Activated T-helper 2 cell treated with anti-CD3 and anti-CD28 coated beads, Interferon-gamma antibody, Interleukin-2, Interleukin-4, amounts not matched to agents 10 μg/mL and 5 μg/mL and 100 μg/mL, durations not matched to agents 14 hours and 24 hours and 36 hours (primary cell): ENCODE measurements at places on chromosomes 7 and 10. TPM values are rescaled to one million over a fixed set of nuclear protein-coding genes. Genes with fewer than 3 reads are reported as not detected.

- peaks cover 63% of the 10 kb centered on the region for H3K27me3 ChIP-seq
- no peak overlapping the region for H3K27ac ChIP-seq
- no peaks in the 10 kb centered on the region for H3K36me3 ChIP-seq
- peak; percentile 34 for DNase-seq
Observed at GRCh38 chr10:103278862-103279298, 1.9 kb downstream of the INA start.

GRCh38 chr7:121473645-121474300, 77.7 kb upstream of the FAM3C start:
- no peaks in the 10 kb centered on the region for H3K4me1 ChIP-seq
- DNase-seq: no peak
- H3K36me3 ChIP-seq: no peaks in the 10 kb centered on the region
- H3K27me3 ChIP-seq: peaks cover 2% of the 10 kb centered on the region

DNA sequence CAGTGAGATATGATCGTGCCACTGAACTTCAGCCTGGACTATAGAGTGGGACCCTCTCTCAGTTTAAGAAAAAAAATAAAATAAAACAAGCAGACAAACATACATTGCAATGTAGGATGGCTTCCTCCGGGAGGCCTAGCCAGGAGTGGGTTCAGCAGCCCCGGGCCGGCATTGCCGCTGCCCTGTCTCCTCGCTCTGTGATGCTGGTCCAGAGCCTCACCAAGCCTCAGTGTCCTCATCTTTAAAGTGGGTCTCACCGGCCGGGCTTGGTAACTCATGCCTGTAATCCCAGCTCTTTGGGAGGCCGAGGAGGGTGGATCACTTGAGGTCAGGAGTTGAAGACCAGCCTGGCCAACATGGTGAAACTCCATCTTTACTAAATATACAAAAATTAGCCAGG, 71.6 kb downstream of the PTPRE start:
- DNase-seq: no peak
- peaks cover 10% of the 10 kb centered on the region for H3K4me1 ChIP-seq
- H3K27me3 ChIP-seq: peaks cover 21% of the 10 kb centered on the region
- H3K36me3 ChIP-seq: no peaks in the 10 kb centered on the region

- no peaks in the 10 kb centered on the region for H3K36me3 ChIP-seq
- peaks cover 5% of the 10 kb centered on the region for H3K4me1 ChIP-seq
- H3K4me3 ChIP-seq: no peak overlapping the region
- no peak overlapping the region for H3K27ac ChIP-seq
- no peak for DNase-seq
Observed at GRCh38 chr10:49397036-49397999, 1.4 kb upstream of the DRGX start.

KLF14 gene
- total RNA-seq: not detected in 2 replicates

SEMA3C gene
- 0.16 TPM in 1 of 2 replicates, not detected in the other for total RNA-seq

DNA sequence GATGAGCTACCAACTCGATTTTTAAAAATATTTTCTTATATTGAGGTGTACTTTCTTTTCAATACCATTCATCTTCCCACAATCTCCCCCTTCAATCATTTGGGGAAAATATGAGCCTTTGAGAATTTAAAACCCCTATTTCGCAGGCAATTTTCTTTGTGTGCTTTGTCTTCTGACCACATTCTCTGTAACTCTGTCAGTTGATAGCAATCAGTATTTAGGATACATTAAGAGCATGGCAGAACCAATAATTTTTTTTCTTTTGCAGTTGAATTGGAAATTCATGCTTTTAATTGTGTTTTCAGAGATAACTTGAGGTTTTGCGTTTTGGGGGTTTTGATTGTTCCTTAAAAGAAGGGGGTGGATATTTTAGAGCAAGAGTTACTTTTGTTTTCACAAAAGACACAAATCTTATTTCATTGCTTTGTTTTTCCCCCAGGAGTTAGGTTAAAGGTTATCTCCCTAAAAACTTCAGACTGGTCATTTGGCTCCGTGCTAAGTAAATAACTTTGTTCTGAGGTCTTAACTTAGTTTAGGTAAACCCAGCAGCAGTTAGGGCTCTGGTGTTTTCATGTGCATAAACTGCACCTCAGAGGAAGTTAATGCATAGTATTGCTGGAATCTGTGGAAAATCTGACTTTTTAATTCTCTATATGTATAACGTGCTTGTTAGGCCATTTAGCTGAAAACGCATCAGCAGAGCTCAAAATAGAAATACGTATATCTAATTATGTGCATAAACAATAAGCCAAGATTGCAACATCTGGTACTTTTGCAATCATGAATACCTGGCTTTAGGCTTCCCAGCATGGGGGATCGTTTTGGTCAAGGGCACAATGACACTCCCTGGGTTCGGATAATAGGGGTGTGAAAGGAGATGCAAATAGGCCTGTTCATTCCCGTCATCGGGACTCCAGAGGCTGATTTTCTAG, 676.4 kb upstream of the ANKRD30A start:
- no peak overlapping the region for H3K4me3 ChIP-seq
- H3K36me3 ChIP-seq: no peaks in the 10 kb centered on the region
- no peak overlapping the region for H3K27ac ChIP-seq
- no peak for DNase-seq
- H3K4me1 ChIP-seq: no peaks in the 10 kb centered on the region
- no peaks in the 10 kb centered on the region for H3K27me3 ChIP-seq

DNA sequence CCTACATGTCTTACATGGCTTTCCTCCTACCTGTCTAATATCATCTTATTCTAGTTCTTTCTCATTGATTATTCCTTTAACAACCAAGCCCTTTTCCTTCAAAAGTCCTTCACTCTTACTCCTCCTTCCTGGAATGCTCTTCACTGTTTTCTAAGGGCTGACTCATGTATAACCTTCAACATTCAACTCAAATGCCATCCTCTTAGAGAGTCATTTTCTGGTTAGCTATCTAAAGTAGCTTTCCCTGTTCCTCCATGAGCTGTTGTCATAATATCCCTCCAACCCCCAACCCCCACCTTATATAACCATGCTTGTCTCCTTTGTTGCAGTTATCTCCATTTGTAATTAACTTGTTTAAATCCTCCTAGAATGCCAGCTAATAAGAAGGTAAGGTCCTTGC, 286.8 kb downstream of the ADK start:
- no peak for DNase-seq
- no peak overlapping the region for H3K4me3 ChIP-seq
- peaks cover 5% of the 10 kb centered on the region for H3K4me1 ChIP-seq
- H3K27me3 ChIP-seq: no peaks in the 10 kb centered on the region
- H3K27ac ChIP-seq: no peak overlapping the region

- peaks cover 21% of the 10 kb centered on the region for H3K27me3 ChIP-seq
- no peak overlapping the region for H3K27ac ChIP-seq
- no peaks in the 10 kb centered on the region for H3K36me3 ChIP-seq
- H3K4me1 ChIP-seq: no peaks in the 10 kb centered on the region
Observed at GRCh38 chr10:79586933-79587332, 23.8 kb upstream of the SFTPA1 start.

DNA sequence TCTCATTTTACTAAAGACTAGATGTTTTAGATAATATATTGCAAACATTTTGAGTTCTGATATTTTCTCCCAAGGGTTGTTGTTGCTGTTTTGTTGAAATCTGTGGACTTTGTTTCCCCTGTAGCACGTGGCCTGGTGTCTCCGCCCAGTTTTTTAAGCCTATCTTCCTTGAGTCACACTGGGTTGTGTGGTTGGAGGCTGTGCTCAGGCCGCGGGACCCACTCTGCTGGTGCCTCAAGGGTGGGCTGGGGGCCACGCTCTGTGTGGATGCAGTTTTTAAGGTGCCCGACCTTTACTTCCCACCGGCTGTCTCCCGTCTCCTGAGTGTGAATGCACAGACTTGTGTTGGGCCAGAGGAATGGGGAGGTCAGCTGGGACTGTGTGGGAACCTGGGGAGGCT, 4.2 kb upstream of the PRAP1 start:
- DNase-seq: no peak
- no peaks in the 10 kb centered on the region for H3K36me3 ChIP-seq
- H3K27me3 ChIP-seq: peaks cover 4% of the 10 kb centered on the region
- no peak overlapping the region for H3K27ac ChIP-seq

DNA sequence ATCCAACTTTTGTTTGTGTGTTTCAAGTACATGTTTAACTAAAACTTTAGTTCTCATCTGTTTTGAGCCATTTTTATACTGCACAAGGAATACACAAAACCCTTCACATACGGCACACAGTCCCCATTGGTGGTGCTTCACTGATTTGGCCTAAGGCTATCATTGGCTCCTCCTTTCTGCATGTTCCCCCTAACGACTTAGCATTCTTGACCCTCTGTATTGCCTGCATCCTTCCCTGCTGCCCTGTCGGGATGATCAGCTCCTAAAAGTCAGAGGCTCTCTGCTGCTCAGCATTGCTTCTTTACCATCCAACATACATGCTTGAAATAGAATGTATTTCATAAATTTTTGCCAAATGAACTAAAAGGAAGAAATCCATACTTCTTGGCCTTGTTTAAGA, 111.4 kb upstream of the ABCB5 start:
- DNase-seq: no peak
- H3K36me3 ChIP-seq: no peaks in the 10 kb centered on the region
- no peaks in the 10 kb centered on the region for H3K27me3 ChIP-seq
- H3K4me1 ChIP-seq: no peaks in the 10 kb centered on the region
- no peak overlapping the region for H3K4me3 ChIP-seq

- no peaks in the 10 kb centered on the region for H3K36me3 ChIP-seq
- H3K27me3 ChIP-seq: no peaks in the 10 kb centered on the region
- peaks cover 2% of the 10 kb centered on the region for H3K4me1 ChIP-seq
- no peak overlapping the region for H3K27ac ChIP-seq
Observed at GRCh38 chr7:70630818-70631457, 501.0 kb upstream of the GALNT17 start.

- H3K27me3 ChIP-seq: no peaks in the 10 kb centered on the region
- H3K36me3 ChIP-seq: no peaks in the 10 kb centered on the region
- H3K27ac ChIP-seq: no peak overlapping the region
- H3K4me1 ChIP-seq: no peaks in the 10 kb centered on the region
Observed at GRCh38 chr7:28619256-28619655, 206.9 kb downstream of the CREB5 start.

FAM25G gene
- total RNA-seq: not detected in 2 replicates

GRCh38 chr10:89670926-89671325, 25.9 kb upstream of the PANK1 start:
- H3K36me3 ChIP-seq: no peaks in the 10 kb centered on the region
- H3K4me3 ChIP-seq: no peak overlapping the region
- no peak overlapping the region for H3K27ac ChIP-seq
- no peaks in the 10 kb centered on the region for H3K4me1 ChIP-seq
- DNase-seq: no peak

DKK1 gene
- total RNA-seq: not detected in 2 replicates

DNA sequence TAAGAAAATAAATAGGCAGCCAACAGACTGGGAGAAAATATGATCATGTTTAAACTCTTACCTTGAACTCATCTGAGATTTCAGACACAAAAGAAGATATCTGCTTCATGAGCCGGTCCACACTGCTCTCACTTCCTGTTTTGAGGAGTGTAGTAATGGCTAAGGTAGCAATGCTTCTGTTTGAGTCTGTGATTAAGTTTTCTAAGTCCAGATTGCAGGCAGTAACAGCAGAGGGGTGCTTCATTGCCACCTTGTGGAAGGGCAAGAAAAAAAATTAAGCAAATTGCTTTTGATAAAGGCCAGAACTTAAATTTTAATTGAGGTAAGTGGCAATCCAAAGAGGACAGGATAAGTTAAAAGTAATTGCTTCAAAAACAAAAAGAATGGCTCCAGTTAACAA, 69.1 kb downstream of the MEST start:
- H3K4me3 ChIP-seq: no peak overlapping the region
- no peaks in the 10 kb centered on the region for H3K4me1 ChIP-seq
- no peak for DNase-seq

NEUROG3 gene
- not detected in 2 replicates for total RNA-seq

GRCh38 chr10:52951824-52952223, 179.2 kb upstream of the MBL2 start:
- H3K27ac ChIP-seq: no peak overlapping the region
- no peaks in the 10 kb centered on the region for H3K4me1 ChIP-seq
- DNase-seq: no peak
- H3K36me3 ChIP-seq: no peaks in the 10 kb centered on the region
- H3K4me3 ChIP-seq: no peak overlapping the region

TNPO3 gene
- 53.3 and 53.7 TPM in 2 replicates for total RNA-seq

COL28A1 gene
- 0.07 TPM in 1 of 2 replicates, not detected in the other for total RNA-seq

MARCHF5 gene
- total RNA-seq: 19.4 and 20.3 TPM in 2 replicates

GRCh38 chr10:24344695-24345463, 135.9 kb downstream of the KIAA1217 start:
- no peak for DNase-seq
- H3K27ac ChIP-seq: no peak overlapping the region
- no peak overlapping the region for H3K4me3 ChIP-seq
- peaks cover 6% of the 10 kb centered on the region for H3K27me3 ChIP-seq

- peaks cover 7% of the 10 kb centered on the region for H3K4me1 ChIP-seq
- no peak overlapping the region for H3K27ac ChIP-seq
- no peaks in the 10 kb centered on the region for H3K36me3 ChIP-seq
- no peak overlapping the region for H3K4me3 ChIP-seq
- DNase-seq: no peak
Observed at GRCh38 chr7:157854066-157854891, 517.5 kb downstream of the DNAJB6 start.

PRKCQ gene
- 40.0 and 40.8 TPM in 2 replicates for total RNA-seq

- no peaks in the 10 kb centered on the region for H3K27me3 ChIP-seq
- H3K4me3 ChIP-seq: no peak overlapping the region
- H3K4me1 ChIP-seq: peaks cover 6% of the 10 kb centered on the region
- peaks cover 18% of the 10 kb centered on the region for H3K36me3 ChIP-seq
- H3K27ac ChIP-seq: no peak overlapping the region
Observed at GRCh38 chr10:32004161-32004591, 52.0 kb downstream of the KIF5B start.

COG5 gene
- 35.2 and 36.0 TPM in 2 replicates for total RNA-seq

DNA sequence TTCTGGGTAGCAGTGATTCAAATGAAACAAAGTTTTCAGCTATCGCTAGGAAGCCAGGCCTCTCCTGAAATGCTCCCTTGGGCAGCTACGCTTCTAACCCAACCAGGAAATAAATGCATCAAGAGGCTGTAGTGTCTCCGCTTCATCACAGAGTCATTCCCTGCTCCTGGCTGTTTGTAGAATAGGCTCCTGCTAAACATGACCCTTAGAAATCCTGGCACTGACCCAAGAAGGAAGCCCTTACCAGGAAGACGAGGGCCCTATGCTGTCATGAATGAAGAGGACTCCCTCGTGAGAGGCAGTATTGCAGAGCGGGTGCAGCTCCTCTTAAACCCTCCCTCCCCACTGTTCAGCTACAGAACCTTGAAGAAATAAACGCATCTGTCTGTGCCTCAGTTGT, 48.3 kb downstream of the NOD1 start:
- DNase-seq: no peak
- H3K36me3 ChIP-seq: peaks cover 59% of the 10 kb centered on the region
- no peak overlapping the region for H3K4me3 ChIP-seq
- no peaks in the 10 kb centered on the region for H3K4me1 ChIP-seq
- no peaks in the 10 kb centered on the region for H3K27me3 ChIP-seq
- no peak overlapping the region for H3K27ac ChIP-seq
